ENCODE measurements at places on chromosomes 12 and 14. TPM values are rescaled to one million over a fixed set of nuclear protein-coding genes. Genes with fewer than 3 reads are reported as not detected.

TAS2R9 gene
- not detected for total RNA-seq

HSPB8 gene
- total RNA-seq = 7.0 TPM

SLC8A3 gene
- 1.4 TPM for total RNA-seq

ARG2 gene
- 2.7 TPM for total RNA-seq

TBC1D30 gene
- 0.39 TPM for total RNA-seq

Measured in epithelial cell of alveolus of lung (primary cell).